ENCODE measurements at places on chromosomes 16 and 17. TPM values are rescaled to one million over a fixed set of nuclear protein-coding genes. Genes with fewer than 3 reads are reported as not detected.
A peak's percentile ranks its signal among the peaks of the same experiment; 100 is the strongest.

DNA sequence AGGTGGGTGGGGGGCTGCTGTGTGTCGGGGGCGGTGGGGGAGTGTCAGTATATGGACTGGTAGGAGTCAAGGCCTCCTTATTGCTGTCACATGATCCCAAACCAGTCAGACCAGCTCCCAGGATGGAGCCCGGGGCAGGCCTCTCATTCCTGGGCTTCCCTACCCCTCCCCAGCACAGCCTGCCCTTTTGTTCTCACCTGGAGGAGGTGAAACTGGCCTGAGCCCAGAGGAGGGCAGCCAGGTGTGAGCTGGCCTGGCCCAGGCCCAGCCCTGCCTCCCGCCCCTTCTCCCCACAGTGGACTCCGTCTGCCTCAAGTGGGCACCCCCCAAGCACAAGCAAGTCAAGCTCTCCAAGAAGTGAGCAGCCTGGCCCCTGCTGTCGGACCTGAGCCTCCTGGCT lies 4.6 kb downstream of the PRSS8 start:
- no peak for DNase-seq

GRCh38 chr16:22324787-22325597 lies 27.8 kb downstream of the POLR3E start:
- no peak for DNase-seq

- no peak for DNase-seq
Observed at GRCh38 chr17:42179911-42180410, 981 bp downstream of the KCNH4 start.

GRCh38 chr17:44708401-44709263 lies at the start of gene DBF4B:
TSS of gene DBF4B (plus strand) at chr17:44708665. CDS start at chr17:44708821, 156 bp downstream.
- DNase-seq: peak; percentile 71

DNA sequence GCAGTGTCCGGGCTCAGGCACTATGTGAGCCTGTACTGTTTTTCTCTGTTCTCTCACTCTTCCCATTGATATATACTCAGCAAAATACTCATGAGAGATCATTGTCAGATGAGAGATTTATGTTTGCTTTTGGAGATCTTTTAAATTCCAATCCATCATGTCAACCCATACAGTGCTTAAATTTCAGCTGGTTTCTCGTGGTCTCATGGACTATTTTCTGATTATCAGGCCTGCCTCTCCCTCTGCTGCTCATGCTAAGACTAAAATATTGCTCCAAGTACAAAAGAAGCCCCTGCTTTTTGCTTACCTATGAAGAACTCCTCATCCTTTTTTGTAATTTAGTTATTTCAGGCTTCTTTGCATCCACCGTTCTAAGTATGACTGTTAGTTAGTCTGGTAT lies 547.2 kb downstream of the KCNJ2 start:
- no peak for DNase-seq

GRCh38 chr16:5071681-5072333 lies at the start of gene ALG1:
TSS of gene ALG1 (plus strand) at chr16:5071843. CDS start at chr16:5071850, 7 bp downstream.
- peak; percentile 46 for DNase-seq

GRCh38 chr17:326010-326621 lies 26.5 kb downstream of the RPH3AL start:
- DNase-seq: no peak

DNA sequence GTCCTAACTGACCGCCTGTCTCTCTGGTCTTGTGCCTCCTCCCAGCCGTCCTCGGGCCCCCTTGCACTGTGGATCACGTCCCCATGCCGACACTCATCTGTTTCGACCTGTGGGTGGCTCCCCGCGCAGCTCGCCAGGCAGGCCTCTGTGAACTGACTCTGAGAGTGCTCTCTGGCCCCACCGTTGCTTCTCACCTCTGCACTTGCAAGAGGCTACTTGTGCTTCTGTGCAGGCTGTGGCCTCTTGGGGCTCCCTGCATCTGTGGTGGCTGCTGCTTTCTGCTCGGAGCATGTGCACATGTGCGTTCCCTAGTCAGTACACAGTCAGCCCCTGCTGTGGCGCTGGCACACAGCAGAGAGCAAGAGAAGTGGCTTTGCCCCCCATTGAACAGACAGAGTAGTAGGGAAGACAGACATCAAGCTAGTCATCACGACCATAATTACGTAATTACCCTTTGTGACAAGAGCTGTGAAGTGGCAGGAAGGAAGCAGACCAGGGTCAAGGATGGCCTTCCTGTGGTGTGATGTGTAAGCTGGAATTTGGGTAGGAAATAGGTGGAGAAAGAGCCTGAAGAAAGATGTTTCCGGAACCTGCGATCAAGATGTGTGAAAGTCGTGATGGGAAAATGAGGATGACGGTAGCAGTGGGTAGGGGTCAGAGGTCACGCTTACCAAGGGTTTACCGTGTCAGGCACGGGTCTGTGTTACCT lies 256.0 kb upstream of the CACNG5 start:
- no peak for DNase-seq

DNA sequence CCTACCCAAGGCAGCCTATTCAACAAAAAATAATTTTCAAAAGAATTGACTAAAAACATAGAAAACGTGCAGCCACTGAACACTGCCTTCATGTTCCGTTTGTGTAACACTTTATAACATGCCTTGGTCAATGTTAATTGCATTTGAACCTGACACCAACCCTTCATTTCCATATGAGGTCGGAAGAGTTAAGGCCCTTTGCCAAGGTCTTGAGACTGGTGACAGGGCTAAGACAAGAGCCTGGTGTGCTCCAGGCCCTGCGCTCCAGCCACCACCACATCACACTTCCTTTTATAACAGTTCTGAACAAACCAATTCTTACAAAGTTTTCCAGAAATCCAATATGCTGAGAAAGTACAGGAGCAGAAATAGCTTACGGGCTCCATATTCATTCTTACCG lies 4.2 kb downstream of the BBS2 start:
- DNase-seq: no peak

DNA sequence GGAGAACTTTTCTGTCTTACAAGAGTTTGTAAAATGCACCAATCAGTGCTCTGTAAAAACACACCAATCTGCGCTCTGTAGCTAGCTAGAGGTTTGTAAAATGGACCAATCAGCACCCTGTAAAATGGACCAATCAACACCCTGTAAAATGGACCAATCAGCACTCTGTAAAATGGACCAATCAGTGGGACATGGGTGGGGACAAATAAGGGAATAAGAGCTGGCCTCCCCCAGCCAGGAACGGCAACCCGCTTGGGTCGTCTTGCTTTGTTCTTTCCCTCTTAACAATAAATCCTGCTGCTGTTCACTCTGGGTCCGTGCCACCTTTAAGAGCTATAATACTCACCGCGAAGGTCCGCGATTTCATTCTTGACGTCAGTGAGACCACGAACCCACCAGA lies 18.5 kb upstream of the KCNG4 start:
- no peak for DNase-seq

DNA sequence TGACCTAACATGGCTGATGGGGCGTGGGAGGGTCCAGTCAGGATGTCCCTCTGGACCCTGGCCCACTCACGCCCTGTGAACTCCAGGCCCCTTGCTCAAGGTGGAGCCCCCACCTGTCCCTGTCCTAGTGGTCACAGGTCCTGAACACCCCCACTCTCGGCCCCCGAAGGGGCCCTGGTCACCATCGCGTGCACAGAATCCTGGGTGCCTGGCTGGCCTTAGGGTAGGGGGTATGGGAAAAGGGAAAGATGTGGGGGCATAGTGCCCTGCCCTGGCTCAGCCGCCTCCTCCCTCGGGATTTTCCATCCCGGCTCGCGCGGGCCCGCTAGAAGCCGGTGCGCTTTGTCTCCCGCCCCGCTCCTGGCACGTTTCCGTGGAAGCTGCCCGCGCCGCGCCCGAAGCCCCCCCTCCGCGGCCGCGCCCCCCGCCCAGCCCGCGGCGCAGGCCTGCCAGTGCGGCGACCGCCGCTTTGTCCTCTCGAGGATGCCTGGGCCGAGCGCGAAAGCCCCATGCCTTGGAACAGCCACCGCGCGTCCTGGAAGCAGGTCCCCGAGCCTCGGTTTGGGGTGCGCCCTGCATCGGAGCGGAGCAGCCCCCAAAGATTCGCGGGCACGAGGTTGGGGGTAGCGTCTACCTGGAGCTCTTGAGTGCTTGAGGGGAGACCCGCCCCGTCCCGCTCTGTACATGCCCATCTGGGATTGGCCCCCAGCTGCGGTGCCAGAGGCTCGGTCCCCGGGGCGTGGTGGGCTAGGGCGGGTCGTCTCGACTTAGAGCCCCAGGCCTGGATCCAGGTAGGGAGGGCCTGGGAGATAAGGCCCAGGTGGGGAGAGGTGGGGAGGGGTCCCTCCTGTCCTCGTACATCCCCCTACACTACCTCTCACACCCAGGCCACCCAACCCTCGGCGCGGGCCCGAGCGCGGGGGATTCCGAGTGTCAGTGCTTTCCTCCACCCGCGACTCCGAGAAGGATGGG lies 1.3 kb downstream of the SMPD3 start:
- DNase-seq: no peak

- no peak for DNase-seq
Observed at GRCh38 chr16:48635199-48635718, 25.3 kb upstream of the N4BP1 start.

GABARAPL2 gene
- total RNA-seq: 33.1 TPM

KRT25 gene
- not detected for total RNA-seq

ENPP7 gene
- total RNA-seq: not detected

GINS2 gene
- 13.3 TPM for total RNA-seq

ETV4 gene
- 8.6 TPM for total RNA-seq

OR1A1 gene
- not detected for total RNA-seq

GID4 gene
- 6.1 TPM for total RNA-seq

KRT32 gene
- total RNA-seq: not detected

DPEP3 gene
- not detected for total RNA-seq
